ENCODE measurements at places on chromosomes 6 and 20.

DNA sequence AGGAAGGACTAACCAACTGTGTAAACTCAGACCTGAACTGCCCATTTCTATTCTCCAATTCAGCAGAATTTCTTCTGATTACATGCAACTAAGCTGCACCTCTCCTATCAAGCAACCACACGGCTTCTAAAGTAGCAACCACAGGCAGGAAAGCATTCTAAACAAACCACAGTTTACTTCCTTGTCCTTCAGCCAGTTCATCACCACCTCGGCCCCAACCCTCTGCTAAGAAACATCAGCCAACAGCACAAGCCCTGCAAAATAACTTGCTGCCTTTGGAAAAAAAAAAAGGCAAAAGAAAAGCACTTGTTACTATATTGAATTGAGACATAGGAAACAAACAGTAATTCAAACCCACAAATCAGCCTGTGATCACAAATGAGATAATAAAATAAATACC, 140.3 kb downstream of the NFATC2 start:
- no peak for DNase-seq

DNA sequence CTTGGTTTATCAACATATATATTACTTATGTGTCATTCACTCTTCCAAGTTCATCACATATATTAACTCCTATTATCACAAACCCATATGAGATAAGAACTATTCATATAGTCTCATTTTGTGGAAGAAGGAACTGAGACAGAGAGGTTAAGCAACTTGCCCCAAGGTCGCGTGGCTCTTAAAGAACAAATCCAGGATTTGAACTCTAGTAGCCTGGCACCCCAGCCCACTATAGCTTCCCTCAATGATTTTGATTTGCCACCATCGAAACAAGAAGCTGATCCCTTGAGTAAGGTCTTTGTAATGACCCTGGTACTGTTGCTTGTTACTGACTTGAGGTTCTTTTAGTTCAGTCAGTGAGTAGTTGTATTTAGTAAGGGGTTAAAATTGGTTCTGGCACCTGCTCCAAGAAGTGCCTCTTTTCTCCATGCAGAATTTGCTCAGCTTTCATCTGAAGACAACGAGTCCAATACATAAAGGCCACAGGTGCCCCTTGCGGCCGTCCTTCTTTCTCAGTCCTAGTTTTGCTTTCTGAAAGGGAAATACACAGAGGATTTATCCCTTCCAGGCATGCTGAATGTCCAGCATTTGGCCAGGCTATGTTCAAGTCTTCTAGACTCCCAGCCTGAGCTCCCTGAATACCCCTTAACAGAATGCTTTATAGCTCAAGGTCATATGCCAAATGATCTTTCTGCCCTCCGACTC, 253.0 kb downstream of the TBC1D7 start:
- DNase-seq: no peak

DNA sequence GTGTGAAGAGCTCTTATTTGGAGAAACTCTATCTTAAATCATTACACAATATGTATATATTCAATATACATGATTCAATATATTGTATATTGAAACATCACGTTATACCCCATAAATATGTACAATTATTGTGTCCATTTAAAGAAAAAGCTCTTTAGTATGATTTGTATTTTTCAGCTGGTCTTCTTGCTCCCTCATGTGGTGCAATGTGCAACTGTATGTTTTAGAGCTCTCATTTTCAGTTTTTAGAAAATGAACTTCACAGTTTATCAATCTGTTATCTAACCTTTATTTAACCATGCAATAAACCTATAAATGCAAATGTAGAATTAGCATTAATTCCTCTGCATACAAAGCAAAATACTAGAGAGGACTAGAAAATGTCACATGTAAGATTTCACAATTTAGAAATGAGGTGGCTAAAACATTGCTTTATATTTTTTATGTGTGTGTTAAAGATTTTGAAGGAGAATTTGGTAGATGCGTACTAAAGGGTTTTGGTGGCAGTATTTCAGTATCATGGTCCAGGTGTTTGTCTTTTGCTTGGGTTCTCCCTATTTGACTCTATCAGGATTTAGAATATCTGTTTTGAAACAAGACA, 167.1 kb downstream of the PHF3 start:
- DNase-seq: no peak

GRCh38 chr6:112296122-112296521, 41.8 kb upstream of the LAMA4 start:
- no peak for DNase-seq

DNA sequence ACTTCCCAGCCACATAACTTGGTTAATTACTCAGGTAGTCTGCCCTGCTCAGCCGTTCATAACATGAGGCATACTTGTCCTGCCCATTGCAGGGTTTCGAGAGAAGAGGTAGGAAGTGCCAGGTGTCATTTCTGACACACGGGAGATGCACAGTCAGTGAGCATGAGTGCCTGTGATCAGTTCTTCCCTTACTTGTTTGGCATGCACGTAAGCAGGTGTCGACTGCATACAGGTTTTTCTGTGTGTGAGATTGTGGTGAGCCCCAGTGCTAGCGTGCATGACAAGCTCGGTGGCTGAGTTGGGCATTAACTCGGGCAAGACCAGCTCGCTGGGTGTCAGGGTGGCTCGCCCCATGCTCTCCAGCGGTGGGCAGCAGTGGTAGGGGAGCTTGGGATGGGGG, 51.2 kb upstream of the SLC22A1 start:
- DNase-seq: no peak

DNA sequence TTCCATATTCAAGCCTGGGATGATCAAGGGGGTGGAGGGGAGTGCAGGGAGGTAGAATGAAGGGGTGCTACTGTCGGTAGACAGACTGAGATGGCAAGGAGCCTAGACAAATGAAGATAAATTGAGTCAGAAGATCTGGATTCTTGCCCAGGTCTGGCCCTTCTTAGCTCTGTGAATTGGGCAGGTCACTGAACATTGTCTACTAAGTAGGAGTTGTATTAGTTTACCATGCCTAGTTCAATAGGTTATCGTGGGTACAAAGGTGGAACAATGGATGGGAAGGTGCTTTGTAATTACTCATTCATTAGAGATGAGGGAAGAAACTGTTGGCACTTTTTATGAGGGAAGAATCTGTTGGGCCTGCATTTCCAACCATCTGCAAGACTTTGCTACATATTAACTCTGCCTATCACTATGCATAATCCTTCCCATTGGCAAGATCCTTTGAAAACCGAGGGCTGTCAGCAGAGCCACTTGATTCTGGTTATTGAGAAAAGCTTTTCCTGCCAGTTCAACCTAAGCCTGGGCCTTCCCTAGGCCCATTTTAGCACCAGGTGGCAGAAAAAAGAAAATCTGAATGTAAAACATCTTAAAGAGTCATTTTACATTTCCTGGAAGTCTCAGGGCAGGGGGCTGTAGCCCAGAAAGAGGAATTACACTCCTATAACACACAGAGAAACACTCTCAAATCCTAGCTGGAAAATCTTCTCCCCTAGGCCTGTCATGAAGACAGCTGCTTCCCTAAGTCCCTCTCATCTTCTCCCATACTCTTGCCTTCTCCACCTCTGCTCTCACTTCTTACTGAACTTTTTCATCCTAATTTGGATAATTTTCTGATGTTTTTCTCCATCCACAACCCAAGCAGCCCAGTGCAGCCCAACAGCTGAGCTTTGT, 103.5 kb downstream of the CD24 start:
- peak; percentile 70 for DNase-seq

DNA sequence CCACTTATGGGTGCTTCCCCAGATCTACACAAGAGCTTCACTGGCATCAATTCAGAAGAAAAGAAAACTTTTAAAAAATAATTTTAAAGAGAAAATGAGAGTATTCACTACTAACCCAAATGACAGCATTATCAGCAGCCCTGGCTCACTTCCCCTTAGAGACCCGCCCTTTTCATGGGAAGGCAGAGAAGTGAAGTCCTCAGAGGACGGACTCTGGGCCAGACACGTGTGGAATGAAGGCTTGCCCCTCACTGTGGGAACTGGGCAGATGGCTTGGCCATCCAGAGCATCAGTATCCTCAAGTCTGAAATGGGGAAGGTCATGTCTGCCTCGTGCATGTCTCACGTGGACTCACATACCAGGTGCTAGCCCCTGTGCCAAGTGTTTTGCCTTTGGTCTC, 63.5 kb downstream of the JAG1 start:
- no peak for DNase-seq

DNA sequence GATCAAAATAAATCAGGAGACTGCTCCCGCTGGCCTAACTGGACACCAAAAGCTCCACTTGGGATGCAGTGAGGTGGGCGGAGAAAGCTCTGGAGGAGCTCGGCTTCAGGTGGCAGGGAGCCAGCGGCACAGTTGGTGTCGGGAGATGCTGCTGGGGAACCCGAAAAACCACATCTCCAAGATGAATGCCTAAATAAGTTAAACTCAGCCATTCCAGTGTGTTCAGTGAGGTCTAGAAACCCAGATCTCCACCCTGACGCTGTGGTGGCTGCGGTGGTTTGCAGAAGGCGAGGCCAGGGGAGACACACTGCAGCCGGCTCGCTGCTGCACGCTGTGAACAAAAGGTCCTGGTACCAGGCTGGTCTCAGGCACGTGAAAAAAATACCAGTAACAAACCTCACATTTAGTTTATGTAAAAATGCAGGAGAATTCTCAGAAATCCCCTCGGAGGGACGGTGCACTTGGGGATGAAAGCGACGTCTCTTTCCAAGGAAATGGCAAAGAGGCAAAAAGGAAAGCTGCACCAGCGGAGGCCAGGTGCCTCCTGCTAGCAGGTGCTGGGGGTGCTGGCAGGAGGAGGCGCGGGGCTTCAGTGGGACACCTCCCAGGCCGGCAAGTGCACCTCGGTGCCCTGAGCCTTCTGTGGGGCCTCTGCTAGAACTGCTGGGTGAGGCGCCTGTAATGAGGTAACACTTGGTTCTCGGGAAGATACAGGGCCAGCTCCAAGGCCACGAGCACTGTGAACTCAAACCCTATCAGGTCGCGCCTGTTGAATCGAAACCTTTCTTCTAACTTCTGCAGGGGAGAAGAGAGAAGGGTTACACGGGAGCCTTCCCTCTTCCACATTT, 3.6 kb downstream of the RPS21 start:
- no peak for DNase-seq
